ENCODE measurements at places on chromosomes 13 and 19. TPM values are rescaled to one million over a fixed set of nuclear protein-coding genes. Genes with fewer than 3 reads are reported as not detected.

Gene GRIK5
- polyA plus RNA-seq = 18.3 TPM

Gene CYP4F8
- polyA plus RNA-seq = not detected

Gene PSG11
- polyA plus RNA-seq = 0.20 TPM

Gene XAB2
- polyA plus RNA-seq = 32.9 TPM

Gene SULT2B1
- 0.60 TPM for polyA plus RNA-seq

Gene FGF9
- polyA plus RNA-seq = 20.3 TPM

Gene ZNF835
- 5.6 TPM for polyA plus RNA-seq

Gene ZNF460
- polyA plus RNA-seq = 2.9 TPM

Gene VSTM1
- not detected for polyA plus RNA-seq

Gene IFNL1
- not detected for polyA plus RNA-seq

Gene ZNF429
- polyA plus RNA-seq = 27.8 TPM

Gene KRTDAP
- 0.36 TPM for polyA plus RNA-seq

Gene PCSK4
- 9.8 TPM for polyA plus RNA-seq

Gene TNFAIP8L1
- polyA plus RNA-seq = 9.4 TPM

Gene DACH1
- polyA plus RNA-seq = 16.5 TPM

DNA sequence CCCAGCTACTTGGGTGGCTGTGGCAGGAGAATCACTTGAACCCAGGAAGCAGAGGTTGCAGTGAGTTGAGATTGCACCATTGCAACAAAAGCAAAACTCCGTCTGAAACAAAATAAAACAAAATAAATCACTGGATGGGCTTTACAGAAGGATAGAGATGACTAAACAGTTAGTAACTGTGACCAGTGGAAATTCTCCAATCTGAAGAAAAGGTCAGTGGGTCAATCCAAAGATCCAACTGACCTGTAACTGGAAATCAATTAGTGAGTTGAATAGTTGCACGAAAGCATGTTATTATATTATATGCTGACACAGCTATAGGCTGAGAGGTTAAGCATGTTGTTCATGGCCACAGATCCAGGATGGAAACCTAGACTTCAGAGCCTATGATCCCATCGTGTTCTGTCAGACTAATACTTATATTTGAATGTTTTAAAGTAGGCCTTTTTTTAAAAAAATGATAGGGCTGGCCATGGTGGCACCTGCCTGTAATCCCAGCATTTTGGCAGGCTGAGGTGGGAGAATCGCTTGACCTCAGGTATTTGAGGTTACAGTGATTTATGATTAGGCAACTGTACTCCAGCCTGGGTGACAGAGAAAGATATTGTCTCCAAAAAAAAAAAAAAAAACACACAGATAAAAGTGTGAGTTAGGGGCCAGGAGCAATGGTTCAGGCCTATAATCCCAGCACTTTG is 1.4 kb downstream of the ECH1 start:
- DNase-seq = no peak

GRCh38 chr13:39612023-39612637 is 9.1 kb upstream of the LHFPL6 start:
- DNase-seq = no peak

DNA sequence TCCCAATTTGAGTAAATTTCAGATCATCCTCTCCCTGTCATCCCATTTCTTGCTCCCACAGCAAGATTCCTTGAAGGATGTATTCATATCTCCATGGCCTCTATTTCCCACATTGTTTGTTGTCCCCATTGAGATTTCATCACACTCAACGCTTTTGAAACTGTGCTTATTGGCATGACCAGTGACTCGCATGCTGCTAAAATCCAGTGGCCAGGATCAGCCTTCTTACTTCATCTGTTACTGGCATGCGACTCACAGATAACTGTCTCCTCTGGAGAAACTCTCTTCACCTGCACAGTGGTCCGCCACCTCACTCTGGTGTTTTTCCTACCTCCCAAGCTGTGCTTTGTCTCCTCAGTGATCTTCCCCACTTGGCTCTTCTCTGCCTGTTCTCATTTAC is 95.8 kb downstream of the WASF3 start:
- DNase-seq = no peak

- DNase-seq = no peak
Measured at GRCh38 chr13:39451301-39451700, 151.7 kb downstream of the LHFPL6 start.

DNA sequence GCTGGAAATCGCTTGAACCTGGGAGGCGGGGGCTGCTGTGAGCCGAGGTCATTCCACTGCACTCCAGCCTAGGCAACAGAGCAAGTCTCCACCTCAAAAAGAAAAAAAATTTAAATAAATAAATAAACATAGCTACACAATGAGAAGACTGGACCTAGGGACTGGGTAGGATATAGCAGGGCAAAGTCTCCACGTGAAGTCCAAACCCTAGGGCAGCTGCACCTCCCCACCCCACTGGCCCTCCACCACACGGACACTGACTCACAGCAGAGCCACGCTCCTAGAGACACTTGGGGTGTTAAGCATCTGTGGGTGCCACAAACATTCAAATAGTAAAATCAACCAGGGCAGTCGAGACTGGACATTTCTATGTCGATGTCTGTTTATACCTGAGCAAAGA is 7.1 kb downstream of the LATS2 start:
- no peak for DNase-seq

DNA sequence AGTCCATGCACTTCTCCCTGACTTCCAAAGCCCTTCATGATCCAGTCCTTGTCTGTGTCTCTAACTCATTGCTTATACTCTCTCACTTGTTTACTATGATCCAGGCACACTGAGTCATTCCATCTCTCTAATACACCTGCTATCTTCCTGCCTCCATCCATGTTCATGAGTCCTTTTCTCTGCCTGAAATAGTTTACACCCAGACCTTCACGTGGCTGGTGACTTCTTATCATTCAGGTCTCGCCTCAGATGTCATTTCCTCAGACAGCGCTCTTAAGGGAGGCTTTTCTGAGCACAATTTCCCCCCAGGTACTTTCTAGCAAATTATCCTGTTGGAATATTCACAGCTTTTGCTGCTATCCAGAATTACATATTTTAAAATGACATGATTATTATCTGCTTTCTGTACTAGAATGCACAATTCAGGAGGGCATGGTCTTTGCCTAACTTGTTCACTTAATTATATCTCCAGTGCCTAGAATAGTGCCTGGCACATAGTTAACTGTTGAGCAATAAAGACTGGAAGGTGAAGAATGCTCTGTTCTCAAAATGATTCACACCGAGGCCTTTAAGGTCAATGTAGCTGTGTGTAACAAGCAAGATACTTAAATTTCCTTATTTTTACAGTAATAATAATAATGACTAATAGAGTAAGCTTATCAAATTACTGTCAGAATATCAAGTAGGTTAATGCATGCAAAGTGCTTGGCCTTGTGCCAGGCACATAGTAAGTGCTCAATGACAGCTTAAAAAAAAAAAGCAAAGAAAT is 183.7 kb upstream of the SPRY2 start:
- DNase-seq = no peak

- DNase-seq = no peak
Measured at GRCh38 chr13:45289936-45290563, 50.9 kb downstream of the TPT1 start.

- DNase-seq = no peak
Measured at GRCh38 chr19:18112989-18113478, 15.5 kb downstream of the MAST3 start.

DNA sequence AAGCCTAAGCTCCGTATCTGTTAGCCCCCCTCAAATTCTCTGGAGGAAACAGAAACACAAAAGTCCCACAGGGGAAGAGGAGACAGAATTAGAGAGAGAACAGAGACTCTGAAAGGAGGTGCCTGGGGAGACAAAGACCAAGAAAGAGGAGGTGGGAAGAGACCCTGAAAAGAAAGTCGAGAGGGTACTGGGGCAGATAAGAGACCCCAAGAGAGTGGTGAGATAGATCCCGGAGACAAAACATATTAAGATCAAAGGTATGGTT is 915 bp upstream of the GRWD1 start:
- no peak for DNase-seq

- DNase-seq = no peak
Measured at GRCh38 chr13:98237331-98237730, 60.3 kb upstream of the RNF113B start.

DNA sequence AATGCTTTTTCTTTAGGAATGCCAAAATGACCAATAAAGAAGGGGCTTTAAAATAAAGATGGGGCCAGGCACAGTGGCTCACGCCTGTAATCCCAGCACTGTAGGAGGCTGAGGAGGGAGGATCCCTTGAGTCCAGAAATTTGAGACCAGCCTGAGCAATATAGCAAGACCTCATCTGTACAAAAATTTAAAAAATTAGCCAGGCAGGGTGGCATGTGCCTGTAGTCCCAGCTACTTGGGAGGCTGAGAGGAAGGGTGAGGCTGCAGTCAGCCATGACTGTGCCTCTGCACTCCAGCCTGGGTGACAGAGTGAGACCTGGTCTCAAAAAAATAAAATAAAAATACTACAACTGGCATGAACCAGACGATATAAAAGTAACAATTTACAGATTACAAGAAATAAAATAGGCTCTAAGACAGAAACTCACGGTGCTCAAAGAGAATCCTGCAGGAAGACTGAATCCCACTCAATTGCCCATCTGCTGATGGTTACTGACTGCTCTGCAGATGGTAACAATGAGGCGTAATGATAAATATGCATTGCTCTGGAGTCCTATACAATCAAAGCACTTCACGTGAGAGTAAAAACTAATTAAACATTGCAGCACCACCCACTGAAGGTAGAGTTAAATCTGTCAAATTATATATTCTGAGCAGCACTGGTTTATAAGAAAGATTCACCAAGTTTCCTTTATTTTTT is 93.2 kb downstream of the LHFPL6 start:
- DNase-seq = no peak

DNA sequence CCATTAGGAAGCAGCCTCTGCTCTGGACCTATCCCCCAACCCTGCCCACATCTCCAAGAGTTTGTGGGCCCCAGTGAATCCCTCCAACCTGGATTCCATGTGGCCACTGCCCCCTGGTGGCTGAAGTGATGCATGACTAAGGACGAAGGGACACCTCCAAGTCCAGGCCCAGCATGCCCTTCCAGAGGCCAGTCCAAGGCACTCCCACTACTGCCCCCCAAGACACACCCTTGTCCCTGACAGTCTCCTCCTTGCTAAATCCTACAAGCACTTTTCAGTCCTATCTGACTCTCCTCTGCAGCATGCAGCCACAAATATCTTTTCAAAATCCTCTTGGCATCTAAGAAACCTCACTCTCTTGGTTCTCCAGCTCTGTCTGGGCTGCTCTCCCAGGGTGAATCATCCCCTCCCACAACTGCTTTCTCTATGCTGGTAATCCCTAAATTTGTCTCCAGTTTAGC is 33.0 kb downstream of the DEDD2 start:
- DNase-seq = no peak

DNA sequence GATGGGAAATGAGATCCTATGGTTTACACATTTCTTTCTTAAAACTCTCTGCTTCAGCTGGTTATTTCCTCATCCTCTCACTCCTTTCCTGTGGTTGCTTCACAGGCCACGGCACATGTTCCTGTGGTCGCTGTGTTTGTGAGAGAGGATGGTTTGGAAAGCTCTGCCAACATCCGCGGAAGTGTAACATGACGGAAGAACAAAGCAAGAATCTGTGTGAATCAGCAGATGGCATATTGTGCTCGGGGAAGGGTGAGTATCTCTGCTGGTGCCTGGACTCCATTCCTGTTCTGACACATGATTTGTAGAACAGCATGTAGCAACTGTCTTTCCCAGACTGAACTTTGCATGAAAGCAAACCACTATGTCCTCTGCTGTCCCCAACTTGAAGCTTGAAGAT is 254.2 kb downstream of the ITGBL1 start:
- DNase-seq = no peak

- DNase-seq = no peak
Measured at GRCh38 chr13:109119896-109120295, 490.5 kb downstream of the MYO16 start.

GRCh38 chr13:104382951-104383350 is 1316.7 kb upstream of the SLC10A2 start:
- no peak for DNase-seq

- DNase-seq = no peak
Measured at GRCh38 chr13:39038569-39039030, 344 bp downstream of the NHLRC3 start.

- DNase-seq = no peak
Measured at GRCh38 chr13:38590230-38590629, 96.6 kb upstream of the FREM2 start.

DNA sequence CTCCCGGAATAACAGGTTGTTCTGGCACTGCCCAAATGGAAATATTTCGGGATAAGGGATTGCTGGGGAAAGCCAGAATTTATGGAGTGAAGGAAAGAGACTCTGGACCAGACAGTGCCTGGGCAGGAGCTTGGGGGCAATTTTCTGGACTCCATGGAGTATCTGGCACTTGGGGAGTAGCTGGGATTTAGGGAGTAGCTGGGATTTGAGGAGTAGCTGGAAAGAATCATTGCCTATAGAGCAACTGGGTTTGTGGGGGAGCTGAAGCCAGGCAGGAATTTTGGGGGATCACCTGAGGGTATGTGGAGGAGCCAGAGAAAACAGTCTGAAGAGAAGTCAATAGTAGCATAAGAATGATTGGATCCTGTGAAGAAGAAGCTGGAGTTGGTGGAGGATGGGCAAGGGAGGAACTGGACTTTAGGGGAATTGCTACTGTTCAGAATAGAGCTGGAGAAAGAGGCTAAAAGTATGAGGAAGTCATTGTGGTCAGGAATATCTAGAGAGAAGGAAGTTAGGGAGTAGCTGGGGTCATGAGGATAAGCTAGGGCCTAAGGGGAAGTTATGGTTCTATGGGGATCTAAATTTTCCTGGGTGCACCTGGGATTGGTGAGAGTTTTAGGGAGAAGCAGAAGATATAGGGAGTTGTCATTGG is 14.8 kb downstream of the FSD1 start:
- DNase-seq = no peak

DNA sequence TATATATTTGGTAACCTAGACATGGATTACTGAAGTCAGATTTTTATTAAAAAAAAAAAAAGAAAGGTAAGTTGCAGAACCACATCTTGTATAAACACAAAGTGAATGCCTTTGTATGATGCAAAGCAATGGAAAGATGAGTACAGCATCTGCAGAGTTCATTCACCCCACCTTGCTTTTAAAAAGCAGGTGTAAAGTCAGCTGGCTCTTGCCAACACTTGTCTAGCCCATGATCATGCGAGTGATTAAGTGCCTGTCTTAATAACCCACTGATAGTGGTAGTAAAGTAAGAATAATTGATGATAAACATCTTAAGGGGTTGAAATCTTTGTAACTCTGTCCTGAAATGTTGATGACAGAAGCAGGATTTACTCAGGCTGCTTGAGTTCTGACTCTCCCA is 710.4 kb downstream of the EFNB2 start:
- no peak for DNase-seq

GRCh38 chr13:24083722-24084421 is 76.6 kb upstream of the SPATA13 start:
- peak; percentile 50 for DNase-seq

DNA sequence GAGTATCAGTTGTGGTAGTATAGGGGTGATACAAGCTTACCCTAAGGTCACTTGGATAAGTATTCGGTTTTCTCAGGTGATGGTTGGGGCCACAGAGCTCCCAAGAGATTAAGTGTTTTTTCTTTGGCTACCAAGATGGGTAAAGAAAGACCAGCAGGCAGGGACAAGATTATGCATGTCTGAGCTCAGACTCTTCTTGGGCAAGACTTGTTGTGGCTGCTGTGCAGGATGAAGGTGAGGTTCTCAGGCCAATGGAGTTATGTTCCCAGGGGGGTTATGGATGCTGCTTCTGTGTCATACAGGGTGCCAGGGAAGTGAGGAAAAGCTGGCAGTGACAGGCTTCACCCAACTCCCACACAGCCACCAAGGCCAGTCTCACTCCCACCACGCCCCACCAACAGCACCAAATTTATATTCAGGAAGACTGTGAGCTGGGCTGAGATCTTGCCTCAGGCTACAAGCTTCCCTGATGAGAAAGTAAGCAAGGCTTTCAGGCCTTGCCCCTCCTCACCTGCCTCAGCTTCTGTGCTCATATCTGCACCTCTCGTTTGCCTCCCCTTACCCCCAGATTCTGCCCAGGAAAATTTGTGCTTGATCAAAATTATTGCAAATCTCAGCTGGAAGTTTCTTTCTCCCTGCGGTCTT is 511.8 kb upstream of the SLITRK1 start:
- no peak for DNase-seq
